NCI-H2029 treated with DMSO at 0.1 percent for 48 hours (cell line): ENCODE measurements at places on chromosomes 1 and 21.
A peak's percentile ranks its signal among the peaks of the same experiment; 100 is the strongest.

DNA sequence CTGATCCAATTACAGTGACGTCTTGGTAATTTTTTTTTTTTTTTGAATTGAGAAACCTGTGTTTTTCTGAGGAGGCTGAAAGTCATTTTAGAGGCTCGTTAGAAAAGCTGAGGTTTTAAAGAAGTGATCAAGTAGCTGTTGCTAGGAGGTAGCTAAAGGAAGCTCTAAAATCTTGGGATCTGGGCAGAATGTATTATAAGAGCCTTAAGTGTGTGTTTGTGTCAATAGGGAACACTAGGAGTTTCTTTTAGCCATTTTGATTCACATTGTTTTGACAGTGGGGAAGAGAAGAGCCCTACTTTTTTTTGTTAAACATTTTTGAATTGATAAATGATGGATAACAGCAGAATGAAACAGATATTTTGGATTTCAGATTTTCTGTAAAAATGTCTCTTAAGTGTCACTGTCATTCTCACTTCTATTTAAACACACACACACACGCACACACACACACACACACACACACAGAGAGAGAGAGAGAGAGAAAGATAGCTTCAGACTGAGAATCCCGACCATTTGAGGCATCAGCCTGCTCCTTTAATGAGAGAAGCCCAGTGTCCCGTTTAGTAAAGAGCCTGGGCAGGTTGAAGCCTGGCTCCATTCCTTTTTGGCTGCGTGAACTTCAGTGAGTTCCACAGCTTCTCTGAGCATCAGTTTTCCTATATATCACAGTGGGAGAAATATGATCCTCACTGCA lies 79.1 kb upstream of the GPR88 start:
- no peak for DNase-seq

GRCh38 chr1:111778066-111778465 lies 22.4 kb downstream of the DDX20 start:
- no peak for DNase-seq

DNA sequence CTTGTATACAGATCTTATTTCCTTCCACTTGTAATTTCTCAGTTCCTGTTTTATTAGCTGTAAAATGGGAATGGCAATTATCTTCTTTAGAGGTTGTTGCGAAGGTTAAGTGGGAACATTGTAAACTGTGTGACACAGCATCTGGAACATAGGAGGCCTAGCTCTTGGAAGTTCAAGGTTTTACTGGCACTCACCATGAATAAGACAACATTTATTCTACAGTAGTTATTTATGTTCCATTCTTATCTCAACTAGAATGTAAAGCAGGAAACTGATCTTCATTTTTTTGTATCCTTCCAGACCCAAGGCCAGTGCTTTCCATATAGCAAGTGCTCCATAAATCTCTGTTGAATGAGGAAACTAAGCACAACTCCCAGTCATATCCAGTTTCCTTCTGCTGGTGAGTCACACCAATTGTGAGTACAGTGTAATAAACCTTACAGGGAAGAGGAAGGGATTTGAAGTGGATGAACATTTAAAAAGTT lies 1.4 kb downstream of the BCL10 start:
- DNase-seq: peak; percentile 12

GRCh38 chr1:229152311-229152710 lies 118.6 kb upstream of the RAB4A start:
- DNase-seq: no peak

DNA sequence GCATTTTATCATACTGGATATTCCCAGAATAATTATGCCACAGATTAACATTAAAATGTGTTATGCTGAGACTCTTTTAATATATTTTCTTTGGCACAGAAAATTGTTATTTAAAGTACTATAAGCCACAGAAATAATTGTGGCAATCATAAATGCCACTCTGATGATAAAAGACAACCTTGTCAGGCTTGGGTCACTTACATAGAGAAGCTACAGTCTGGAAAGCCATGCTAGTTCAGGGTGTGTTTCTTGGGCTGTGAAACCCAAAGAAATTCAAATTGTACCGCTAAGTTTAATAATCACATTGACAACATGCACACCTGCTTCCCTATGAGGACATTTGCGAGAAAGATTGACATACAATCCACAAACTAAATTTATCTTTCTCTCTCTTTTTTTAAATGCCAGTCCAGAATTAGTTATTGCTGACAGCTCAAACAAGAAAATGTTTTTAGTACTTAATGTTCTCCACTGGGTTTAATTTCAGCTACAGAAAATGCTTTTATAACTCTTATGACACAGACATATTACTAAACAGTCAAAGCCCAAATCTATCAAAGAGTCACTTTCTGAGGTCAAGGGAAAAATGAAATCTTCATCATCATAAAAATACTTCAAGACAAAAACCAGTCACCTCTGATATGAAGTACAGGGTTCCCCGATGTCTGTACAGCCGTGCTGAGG lies 38.7 kb downstream of the TTC13 start:
- DNase-seq: no peak

DNA sequence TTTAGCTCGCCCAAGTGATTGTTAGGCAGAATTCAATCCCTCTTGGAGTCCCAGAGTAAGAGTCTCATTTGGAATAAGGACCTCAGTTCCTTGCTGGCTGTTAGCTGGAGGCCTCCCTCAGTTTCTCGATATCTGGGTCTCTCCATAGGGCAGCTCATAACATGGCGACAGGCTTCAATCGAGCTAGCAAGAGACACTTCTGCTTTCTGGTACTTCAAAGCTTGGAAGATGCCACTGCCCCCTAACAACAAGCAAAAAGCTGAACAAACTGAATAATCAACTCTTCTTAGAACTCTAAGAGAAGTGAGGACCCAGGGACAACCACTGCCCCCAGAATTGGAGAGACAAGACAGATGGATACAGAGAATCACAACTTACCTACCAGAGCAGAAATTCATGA lies 86.2 kb downstream of the TEX35 start:
- no peak for DNase-seq

DNA sequence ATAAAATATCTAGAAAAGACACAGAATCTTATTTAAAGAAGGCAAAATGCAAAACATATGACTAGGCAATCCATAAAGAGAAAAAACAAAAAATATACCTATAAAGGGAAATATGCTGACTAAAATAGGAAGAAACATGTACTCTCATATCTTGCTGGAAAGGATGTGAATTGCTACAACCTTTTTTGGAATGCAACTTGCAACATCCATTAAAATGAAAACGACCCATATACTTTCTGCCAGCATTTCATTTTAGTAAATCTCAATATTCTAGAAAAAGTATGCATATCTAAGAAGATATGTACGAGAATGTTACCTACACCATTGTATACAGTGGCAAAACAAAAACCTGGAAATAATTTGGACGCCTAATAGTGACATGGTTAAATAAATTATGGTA lies 56.6 kb downstream of the EDEM3 start:
- DNase-seq: no peak

DNA sequence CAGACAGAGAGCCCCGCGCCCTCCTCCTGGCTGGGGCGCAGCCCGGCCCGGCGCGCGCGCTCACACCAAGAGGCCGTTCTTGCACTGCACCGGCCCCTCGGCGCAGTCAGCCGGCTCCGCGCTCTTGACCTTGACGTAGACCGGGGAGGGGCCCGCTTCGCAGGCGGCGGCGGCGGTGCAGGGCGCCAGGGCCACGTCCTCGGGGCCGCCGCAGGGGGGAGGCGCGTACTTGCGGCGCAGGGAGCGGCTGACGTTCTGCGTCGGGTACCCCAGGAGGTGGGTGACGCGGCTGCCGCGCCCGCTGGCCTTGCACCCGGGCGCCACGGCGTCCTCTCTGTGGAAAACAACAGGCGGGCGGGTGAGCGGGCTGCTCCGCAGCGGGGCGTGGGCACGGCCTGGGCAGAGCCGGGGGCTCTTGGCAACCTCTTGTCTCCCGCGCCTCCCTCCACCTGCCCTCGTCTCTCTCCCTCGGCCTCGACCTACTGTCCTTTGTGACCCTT lies 7.7 kb downstream of the VSIG8 start:
- DNase-seq: peak; percentile 35

- no peak for DNase-seq
Observed at GRCh38 chr21:45326169-45326851, 38.6 kb upstream of the POFUT2 start.

DNA sequence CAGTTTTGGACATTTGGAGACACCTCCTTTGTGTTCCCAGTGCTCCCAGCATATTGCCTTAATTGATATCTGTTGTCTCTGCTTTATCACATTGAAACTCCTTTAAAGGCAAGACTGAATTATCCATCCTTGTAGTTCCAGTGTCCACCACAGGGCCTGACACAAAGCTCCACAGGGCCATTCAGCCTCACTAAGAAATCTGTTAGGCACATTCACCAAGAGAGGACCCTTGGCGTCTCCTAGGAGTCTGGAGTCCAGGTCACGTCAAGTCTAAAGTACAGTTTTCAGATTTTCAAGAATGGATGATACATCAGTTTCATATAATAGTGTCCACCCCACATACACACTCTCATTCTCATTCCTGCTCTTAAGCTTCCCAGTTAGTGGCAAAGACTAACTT lies 4.8 kb downstream of the ACP6 start:
- DNase-seq: no peak

DNA sequence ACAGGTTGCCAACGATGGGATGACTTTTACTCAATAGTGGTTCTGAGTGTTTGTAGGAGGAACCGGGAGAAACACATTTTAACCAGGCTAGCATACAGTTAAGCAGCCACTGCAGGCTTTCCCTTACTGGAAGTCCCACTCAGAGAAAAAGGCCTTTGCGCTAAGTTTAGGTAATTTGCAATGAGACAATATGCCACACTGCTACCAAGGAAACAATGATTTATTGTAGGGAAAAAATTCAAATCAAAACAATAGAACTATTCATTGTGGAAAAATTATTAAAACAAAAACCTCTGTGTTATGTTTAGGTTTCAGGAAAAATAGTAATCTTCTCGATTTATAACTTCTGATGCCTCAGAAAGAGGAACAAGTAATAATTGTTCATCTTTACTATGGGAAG lies 51.4 kb upstream of the CR2 start:
- DNase-seq: no peak

DNA sequence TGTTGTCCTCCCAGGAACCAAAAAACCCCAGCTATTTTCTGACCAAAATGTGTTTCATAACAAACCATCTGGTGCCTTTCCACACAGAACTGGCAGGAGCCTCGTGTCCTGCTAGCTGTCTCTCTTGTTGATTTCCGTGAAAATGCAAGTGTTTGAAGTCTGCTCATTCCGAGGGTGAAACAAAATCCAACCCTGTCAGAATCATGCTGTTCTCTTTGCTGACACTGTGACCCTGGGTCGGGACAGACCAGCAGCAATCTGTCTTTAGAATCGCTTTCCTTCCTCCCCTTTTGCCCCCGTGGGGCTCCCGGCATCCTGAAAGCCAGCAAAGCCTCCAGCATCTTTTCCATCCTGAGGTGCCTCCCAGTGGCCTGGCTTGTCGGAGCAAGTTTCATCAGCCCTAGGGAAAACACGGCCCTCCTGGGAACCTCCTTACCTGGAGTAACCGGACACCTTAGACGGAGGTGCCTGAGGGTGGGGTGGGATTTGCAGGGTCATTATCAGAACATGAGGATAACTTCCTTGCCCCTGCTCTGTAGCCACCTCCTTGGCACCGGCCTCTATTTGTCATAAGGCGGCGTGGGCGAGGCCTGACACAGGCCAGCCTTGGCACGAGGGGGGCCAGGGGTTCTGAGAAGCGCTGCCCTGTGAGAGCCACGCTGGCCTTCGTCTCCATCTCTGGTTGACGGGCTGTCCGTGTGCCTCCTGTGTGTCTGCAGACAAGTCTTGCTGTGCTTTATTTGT lies 24.9 kb downstream of the LDLRAP1 start:
- no peak for DNase-seq

GRCh38 chr21:31446226-31446855 lies 102.3 kb upstream of the TIAM1 start:
- no peak for DNase-seq
